Activated CD4-positive, alpha-beta T cell treated with anti-CD3 and anti-CD28 coated beads, Interleukin-2, Interleukin-6, amounts not matched to agents 100 ng/mL and 50 ng/mL, durations not matched to agents 16 hours and 8 hours (primary cell): ENCODE measurements at places on chromosomes 2 and 18.

GRCh38 chr18:42872838-42873237 lies 242.6 kb downstream of the RIT2 start:
- no peak for DNase-seq

GRCh38 chr2:7363906-7364305 lies 446.7 kb downstream of the RNF144A start:
- no peak for DNase-seq

- no peak for DNase-seq
Observed at GRCh38 chr18:14907420-14907819, 159.4 kb downstream of the ANKRD30B start.

GRCh38 chr18:21914739-21915319 lies 174.2 kb downstream of the MIB1 start:
- no peak for DNase-seq
